Cortex of kidney (tissue), 1 donor: ENCODE measurements at places on chromosomes 12 and 14.

DNA sequence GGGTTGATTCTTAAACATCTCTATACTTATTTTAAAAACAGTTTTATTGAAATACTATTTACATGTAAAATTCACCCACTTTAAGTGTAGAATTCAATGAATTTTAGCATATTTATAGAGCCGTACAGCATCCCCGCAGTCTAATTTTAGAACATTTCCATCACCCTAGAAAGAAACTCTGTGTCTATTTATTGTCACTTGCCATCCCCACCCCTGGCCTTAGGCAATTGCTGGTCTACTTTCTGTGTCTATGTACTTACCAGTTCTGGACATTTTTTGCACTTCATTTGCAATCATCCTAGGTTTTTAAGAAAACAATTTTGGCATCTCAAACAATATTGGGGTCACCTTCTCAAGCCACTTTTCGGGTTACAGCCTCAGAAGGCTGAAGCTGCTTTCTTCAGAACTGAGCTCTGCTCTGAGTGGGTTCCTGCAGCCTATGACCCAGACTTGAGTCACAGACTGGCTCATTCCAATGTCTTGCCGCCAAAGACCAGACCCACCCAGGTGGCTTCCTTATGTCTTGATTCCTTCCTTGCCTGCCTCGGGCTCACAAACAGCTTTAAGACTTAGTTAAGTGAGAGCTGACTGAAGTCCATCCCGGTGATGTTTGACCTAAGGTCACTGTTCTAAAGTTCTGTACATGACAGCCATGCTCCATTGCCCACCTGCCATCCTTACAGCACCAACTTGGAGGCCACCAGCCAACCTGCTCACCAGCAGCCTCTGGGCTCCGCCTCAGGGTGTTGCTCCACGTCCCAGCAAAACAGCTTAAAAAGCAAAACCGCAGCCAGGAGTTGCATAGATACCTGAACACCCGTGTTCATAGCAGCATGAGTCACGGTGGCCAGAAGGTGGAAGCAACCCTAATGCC, 131.5 kb downstream of the CHST11 start:
- DNase-seq: no peak

- no peak for DNase-seq
Measured at GRCh38 chr14:22822571-22823098, 7.1 kb upstream of the MRPL52 start.

DNA sequence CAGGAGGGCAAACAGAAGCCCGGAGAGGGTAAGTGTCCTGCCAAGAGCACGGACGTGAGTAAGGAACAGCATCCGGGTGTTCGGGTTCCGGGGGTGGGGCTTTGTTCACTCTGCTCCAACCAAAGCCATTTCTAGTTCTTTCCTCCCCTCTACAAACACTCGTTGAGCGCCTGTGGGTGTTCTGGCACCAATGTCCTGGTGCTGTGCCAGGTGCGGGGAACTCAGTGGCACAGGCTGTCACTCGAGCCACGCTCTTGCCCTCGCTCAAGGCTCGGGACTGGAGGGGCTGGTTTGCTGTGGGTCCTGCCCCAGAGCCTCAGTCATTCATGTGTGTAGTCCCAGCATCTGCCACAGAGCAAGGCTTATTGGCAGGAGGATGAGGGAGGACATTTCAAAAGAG, 157.5 kb downstream of the CALM1 start:
- DNase-seq: no peak

GRCh38 chr14:64821651-64822050, 58.1 kb downstream of the SPTB start:
- DNase-seq: no peak

DNA sequence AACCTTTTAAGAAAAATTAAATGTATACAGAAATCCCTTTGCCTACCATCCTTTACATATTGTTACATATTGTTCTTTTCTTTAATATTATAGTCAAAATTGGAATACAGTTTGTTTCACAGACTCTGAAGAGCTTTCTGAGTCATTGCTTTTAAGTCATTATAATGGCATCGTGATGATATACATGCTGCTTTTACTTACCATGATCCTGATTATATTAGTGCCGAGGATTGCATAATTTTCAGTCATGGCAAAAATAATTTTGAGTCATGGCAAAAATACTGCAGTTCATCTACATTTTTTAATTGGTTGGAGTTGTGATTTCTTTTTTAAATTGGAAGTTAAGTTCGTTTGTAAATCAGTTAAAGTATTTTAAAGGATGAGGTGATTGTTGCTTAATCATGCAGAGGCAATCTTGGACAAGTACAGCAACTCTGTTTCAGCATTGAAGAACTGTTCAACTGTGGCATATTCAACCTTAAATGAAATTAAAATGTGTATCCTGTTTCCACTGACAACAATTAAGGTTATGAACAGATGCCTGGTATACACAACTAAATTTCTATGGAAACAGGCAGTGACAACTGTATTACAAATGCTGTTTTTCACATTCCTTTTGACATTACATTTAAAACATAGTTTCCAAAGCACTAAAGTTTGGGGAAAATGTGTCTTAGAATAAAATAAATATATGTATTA, 142.3 kb downstream of the PCNX1 start:
- no peak for DNase-seq

DNA sequence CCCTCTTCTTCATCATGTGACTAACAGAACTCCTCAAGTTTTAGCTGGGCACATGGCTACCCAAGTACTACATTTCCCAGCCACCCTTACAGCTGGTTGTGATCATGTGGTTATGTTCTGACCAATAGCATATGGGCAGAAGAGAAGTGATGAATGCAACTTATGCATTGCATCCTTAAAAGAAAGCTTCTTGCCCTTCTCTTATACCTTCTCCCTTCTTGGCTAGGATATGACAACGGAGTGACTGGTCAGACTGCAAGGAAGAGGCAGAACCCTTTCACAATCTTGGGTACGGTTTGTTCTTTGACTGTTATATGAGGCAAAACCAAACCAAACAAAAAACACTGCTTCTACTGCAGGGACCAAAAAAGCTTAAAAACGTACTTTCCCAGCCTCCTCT, 66.5 kb upstream of the MAX start:
- no peak for DNase-seq

DNA sequence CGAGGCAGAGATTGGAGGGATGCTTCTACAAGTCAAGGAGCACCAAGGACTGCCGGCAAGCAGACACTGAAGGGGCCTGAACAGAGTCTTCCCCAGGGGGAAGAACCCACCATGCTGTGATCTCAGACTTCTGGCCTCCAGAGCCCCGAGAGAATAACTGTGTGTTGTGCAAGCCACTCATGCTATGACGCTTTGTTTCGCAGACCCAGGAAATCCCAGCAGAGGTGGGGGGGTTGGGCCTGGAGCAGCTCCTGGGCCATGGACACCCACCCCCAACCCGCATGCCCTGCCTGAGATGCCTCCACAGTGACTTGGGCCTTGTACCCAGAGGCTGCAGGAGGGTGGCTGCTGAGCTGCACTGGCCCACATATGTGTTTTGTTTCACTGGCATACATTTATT, 31.2 kb downstream of the ARL6IP4 start:
- no peak for DNase-seq

DNA sequence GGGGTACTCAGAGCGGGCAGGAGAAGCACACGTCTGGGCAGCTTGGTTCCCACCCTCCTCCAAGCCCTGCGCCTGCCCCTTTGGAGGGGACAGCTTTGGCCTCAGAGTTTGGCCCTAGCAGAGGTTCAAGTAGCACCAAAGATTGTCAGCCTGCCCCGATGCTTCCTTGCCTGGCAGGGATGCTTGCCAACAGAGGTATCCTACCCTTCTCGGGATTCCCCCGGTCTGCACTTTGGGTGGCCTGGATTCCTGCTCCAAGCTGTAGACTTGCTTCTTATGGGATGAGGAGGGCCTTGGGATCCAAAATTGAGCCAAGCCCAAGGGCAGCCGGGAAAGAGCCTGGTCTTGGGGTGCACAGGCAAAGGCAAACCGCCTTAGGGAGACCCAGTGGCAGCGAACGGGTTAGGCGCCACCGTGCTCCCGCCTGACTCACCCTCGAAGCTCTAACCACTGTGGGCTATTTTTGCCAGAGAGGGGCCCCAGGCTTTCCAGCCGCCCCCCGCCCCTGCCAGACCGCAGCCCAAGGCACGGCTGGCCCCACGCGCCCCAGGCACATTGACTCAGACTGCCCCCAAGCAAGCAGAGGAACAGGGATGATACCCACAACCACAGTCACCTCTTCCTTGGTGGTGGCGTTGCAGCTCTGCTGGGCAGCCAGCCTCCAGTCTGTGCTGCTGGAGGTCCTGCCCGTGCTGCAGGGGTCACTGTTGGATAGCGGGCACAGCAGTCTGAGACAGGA, 847 bp upstream of the WNT10B start:
- DNase-seq: no peak

GRCh38 chr14:71560751-71561150, 371.5 kb upstream of the RGS6 start:
- DNase-seq: no peak

- DNase-seq: no peak
Measured at GRCh38 chr12:41293011-41293410, 104.9 kb downstream of the PDZRN4 start.

GRCh38 chr12:57092876-57093414, 4.0 kb downstream of the NAB2 start:
- no peak for DNase-seq

DNA sequence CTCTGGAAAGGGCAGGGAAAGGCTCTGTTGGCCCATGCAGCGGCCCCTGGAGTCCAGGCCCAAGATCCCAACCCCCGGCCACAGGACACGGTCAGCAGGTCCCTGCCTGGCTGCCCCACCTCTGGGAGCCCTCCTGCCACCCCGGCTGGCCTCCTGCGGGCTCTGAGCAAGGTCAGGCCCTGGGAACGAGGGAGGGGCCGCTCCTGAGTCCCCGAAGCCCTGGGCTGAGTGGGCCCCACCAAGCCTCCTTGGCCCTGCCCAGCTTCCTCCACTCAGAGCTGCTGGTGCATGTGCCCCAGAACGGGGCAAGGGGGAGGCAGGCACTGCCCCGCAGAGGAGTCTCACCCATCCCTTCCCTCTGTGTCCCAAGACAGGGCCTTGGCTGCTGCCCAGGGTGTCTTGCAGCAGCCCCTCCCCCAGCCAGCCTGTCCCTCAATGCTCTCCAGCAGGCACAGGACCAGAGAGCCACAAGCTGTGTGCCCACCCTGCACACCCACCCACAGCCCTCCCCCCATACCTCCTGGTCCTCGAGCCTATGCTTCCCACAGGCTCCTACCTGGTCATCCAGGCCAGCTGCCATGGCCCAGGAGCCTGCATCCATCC, 7.4 kb upstream of the C14orf180 start:
- no peak for DNase-seq

DNA sequence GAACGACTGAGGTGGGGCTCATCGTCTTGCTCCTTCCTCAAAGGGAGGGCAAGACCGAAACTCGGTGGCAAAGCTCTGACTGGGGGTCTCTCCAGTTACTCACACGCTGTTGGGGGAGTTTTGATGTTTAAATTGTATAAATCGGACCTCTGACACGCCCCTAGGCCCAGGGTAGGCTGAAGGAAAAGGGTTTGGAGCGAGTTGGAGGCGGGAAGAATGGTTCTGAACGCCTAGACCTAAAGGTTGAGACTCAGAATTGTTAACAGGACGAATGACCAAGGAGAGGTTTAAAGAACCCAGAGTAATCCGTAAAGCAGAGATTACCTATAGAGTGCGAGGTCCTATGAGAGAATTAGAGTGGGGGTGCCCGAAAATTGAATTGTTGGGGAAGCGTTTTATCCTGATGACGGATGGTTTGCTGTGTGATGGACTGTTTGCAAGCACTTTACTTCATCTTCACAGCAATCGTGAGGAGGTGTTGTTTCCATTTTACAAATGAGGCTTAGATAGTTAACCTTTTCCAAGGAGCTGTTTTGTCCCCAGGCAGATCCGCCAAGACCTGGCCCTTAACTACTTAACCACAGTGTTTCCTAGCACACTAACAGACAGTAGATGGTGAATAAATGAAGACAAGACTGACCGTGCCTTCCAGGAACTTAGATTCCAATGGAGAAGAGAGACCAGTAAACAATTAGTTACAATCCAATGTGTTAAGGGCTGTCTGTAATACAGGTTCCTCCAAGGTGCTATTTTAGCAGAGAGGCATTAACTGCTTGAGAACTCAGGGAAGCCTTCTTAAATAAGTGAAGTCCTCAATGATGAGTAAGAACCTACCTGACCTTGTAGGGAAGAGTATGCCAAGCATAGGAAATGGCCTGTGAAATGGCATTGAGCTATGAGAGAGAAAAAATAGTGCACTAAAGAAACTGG, 929 bp upstream of the UBE2N start:
- no peak for DNase-seq

DNA sequence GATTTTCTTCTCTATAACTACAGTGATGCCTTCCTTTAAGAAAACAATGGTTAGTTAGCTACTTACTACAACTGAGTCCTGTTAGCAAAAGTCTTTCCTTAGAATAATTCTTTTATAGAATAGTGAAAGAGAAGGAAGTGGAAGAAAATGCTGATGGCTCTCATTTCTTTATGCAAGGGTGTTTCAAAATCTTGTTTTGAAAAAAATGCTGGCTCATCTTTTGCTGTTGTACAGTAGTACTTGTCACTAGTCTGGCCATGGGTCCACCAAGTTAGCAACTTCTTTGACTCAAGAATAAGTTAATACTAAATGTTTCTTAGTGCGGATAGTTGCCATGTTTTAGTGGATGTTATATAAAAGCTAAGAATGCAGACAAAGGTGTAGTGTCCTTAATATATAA, 225.4 kb downstream of the PTPRO start:
- DNase-seq: no peak

DNA sequence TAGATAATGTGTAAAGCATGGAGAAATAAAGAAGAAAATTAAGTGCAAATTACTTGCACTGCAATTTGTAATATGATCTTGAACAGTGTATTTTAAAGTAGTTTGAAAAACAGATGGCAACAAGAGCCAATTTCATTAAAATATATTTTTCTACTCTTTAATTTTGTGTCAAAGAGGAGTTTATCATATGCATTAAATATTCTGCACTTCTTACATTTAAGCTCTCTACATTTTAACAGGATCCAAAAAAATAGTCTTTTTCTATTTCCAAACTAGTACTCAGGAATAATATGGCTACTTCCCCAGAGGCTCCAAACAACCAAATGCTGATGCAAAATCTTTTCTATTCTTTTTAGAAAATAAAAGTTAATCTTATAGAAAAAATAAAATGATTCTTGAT, 1221.5 kb downstream of the FSCB start:
- no peak for DNase-seq

- DNase-seq: no peak
Measured at GRCh38 chr12:14086838-14087237, 105.4 kb upstream of the GRIN2B start.

- no peak for DNase-seq
Measured at GRCh38 chr12:123860377-123860776, 98.3 kb downstream of the DNAH10 start.

GRCh38 chr14:99752486-99753121, 40.6 kb upstream of the EML1 start:
- DNase-seq: no peak

DNA sequence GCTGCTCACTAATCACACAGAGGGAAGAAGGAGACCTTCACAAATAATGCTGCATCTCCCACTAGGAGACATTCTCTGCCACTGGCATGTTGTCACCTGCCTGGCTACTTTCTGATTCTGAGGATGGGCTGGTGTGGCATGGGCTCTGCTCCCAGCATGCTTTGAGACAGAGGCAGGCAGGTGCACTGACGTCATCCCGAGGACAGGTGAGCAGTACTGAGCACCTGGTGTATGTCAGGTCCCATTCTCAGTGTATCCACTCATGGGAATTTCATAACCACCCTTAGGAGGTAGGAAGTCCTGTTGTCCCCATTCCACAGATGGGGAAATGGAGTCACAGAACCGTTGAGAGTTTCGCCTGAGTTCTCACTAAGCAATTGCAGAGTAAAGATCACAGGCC, 597.9 kb downstream of the VRK1 start:
- no peak for DNase-seq
